ENCODE measurements at places on chromosomes 6 and 20.

DNA sequence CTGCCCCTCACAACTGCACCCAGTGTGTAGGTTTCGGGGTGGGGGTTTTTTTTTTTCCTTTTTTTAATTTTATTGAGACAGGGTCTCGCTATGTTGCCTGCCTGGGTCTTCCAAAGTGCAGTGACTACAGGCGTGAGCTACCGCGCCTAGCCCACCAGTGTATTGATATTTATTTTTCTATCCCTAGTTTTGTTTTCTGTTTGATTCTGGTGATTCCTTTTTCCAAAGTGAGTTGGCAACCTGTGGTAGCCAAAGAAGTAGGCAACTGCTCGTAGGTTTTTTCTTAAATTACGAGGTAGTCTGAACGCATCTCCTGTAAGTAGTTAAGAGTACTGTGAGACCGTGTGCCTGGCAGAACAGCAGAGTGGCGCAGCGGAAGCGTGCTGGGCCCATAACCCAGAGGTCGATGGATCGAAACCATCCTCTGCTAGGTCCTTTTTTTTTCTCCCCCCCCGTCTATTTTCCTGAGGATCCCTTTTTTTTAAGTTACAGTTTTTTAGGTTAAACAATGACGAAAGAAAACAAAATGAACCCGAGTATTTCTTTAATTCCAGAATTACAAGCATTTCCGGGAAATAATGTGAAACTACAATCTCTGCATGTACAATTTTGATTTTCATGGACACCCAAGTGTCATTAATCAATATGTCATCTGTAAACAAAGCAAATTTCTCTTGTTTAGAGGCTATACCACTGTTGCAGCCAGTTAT lies 78.7 kb upstream of the BTN3A2 start:
- peak; percentile 18 for DNase-seq

GRCh38 chr6:126110512-126111270 lies 124.4 kb downstream of the TRMT11 start:
- DNase-seq: no peak

GRCh38 chr20:49149281-49150045 lies 38.7 kb downstream of the STAU1 start:
- DNase-seq: no peak

GRCh38 chr20:7879883-7880282 lies 60.4 kb downstream of the HAO1 start:
- DNase-seq: no peak

DNA sequence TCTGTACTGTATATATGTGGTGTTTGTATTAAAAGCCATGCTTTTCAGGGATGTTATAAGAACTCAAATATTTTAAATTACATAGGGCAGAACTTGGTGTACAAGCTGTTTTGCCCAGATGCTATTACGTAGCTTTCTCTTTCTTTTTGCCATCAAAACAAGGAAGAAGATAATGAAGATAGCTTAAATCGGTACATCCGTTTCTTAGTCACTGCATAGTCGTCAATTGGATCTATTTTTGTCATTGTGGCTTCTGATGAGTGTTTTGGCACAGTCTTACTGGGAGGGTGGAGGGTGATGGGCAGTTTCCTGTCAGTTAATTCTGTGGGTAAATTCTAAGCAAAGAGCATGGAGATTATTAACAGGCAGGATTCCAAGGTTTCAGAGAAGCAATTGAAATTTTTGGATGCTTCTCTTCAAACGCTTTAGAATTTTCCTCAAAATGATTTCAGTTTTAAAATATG lies 649.1 kb upstream of the GJE1 start:
- peak; percentile 39 for DNase-seq

- no peak for DNase-seq
Observed at GRCh38 chr6:34057790-34058189, 88.1 kb downstream of the GRM4 start.

DNA sequence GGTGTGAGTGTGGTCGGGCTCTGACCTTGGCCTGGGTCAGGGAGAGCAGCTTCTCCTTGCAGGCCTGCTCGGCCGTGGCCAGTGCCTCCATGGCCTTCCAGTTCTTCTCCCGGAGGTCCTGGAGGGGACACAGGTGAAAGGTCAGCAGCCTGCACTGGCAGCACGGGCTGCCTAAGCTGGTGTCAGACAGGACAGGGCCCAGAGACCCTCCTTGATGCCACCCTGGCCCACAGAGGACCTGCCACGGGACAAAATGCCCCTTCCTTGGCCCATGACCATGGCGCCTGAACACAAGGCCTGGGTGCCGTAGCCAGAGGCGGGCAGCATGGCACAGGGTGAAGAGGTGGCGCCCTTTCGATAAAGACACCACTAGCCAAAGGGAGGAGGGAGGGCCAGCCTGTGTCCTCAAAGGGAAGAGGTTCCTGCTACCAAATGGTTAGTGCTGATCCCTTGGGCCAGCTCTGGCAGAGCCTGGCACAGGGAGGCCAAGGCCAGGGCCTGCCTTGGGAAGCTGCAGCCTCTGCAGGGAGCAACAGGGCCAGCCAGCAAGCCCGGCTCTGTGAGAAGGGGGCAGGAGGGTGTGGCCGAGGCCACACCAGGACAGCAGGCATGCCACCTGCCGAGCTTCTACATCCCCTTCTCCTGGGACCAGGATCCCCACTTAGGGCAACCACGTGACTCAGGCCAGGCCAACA lies 54.8 kb downstream of the DSTN start:
- peak; percentile 82 for DNase-seq

DNA sequence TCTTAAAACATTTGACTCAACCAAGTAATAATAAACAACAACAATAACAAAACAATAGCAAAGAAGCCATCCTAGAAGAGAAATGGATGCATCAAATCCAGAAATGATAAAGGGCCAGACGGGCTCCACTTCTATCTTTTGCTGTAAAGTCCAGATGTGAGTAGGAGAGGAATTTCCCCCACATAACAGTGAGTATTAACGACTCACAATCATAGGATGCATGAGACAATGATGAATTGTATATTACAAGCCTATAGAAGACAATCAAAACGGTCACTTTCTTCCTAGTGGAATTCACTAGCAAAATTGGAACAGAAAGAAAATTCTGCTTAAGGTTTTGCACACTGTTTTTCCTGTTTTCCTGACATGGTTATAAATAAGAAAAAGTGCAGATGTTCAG lies 97.0 kb upstream of the PREP start:
- no peak for DNase-seq

GRCh38 chr6:148878683-148879082 lies 131.9 kb downstream of the UST start:
- DNase-seq: peak; percentile 50

GRCh38 chr6:94769197-94769596 lies 808.1 kb upstream of the MANEA start:
- DNase-seq: no peak

DNA sequence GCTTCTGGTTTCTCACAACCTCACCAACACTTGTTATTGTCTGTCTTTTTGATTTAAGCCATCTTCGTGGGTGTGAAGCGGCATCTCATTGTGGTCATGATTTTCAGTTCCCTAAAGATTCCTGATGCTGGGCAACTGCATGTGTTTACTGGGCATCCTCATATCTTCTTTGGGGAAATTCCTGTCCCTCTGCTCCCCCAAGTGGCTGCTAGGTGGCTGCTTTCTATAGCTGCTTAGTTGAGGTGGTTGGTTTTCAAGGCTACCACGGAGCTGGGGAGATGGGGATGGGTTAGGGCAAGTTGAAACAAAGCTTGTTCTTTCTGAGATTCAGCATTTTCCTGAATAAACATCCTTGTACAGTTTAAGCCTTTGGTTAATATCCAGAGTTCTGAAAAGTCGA lies 403.9 kb upstream of the SULF2 start:
- DNase-seq: no peak

DNA sequence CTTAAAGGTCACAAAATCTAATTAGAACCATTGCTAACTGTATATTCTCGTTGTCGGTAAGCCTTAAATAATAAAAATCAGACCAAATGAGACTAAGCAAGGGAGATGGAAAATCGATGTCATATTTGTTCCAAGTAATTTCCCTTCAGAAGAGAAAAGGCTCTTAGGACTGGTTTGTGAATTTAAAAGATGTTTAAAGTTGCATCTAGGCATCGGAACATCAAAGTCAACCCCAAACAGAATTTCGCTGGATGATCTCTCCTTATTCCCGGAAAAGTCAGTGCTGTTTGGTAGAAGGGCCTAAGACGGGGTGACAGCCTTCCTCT lies 63.8 kb downstream of the NPEPL1 start:
- DNase-seq: no peak

DNA sequence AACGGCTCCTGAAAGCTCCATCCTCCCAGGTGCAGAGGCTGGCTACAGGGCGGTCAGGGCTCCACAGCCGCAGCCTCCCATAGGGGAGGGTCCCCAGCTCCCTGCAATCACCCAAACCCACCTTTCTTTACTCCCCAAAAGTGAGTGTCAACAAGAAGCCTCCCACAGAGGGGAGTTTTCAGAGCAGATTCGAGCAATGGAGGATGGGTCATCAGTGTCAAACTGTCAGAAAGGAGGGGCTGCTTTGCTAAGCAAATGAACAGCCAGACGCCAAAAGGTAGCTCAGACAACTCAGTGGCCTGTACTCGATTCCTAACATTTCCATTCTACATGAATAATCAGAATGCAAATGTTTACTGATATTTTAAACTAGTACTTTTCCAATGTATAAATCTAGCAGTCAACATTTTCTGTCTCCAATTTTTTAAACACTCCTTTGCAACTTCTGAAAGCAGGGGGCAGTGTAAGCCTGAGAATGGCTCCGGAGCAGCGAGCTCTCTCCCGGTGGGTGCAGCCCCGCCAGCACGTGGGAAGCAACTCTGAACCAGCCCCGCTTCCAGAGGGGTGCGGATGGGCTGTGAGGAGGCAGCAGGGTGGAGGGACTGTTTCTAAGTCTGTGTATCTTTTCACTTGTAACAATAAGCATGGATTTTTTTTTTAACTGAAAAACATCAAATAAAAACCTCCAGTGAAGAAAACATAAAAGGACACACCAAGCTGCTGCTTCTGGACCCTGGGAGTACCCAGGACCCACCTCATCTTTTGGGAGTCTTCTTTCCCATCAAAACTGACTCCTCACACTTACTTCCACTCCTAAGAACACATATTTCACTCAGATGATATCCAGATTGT lies 54.9 kb downstream of the TAF4 start:
- peak; percentile 98 for DNase-seq

GRCh38 chr6:12886961-12887775 lies 170.6 kb downstream of the PHACTR1 start:
- DNase-seq: no peak

DNA sequence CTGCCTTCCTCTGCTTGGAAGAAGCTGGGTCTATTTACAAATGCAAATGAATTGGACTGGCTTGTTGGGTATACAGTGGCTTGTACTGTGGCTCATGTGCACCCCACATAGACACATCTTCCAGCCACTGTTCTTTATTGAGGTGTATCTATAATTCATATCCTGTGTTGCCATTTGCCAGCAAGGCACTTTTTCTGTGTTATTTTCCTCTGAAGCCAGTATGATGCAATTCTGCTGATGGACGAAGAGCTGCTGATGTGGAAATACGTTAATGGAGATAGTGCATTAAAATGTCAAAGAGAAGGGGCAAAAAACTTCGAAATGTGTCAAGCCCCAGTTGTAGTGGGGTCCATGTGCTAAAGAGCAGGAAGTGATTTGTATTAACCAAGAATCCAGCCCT lies 167.5 kb downstream of the TMEM242 start:
- no peak for DNase-seq

GRCh38 chr6:14502551-14502950 lies 385.0 kb downstream of the CD83 start:
- DNase-seq: no peak

GRCh38 chr6:141394565-141395051 lies 738.1 kb upstream of the GJE1 start:
- no peak for DNase-seq

GRCh38 chr6:74597266-74597665 lies 608.6 kb downstream of the COL12A1 start:
- peak; percentile 84 for DNase-seq

GRCh38 chr20:32244959-32245358 lies 32.5 kb upstream of the KIF3B start:
- no peak for DNase-seq

GRCh38 chr6:162889303-162889702 lies 161.5 kb downstream of the PACRG start:
- DNase-seq: no peak

DNA sequence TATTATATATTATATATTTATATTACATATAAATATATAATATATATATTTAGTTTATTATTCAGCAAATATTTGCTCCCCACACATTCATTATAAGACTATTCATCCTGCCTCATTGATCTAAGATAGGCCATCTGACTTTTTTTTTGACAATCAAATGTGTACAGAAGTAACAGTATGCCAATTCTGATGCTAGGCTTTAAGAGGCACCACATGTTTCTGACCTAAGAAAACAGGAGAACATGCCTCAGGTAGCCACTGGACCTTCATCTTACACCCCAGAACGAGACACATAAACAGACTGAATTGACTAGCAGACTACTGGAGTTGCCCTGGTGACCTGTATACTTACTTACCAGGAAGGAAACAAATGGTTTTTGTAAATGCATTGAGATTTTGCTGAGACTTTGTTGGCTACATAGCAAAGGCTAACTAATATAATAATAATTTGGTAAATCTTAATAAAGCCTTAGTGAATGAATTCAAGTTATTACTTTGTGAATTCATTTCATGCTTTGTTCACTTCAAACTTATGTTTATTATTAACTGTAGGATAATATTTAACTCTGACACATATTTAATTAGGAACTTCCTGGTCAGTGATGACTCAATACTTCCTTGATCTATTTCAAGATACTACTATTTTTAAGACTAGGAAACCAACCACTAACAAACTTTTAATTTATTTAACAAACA lies 13.4 kb upstream of the MYO6 start:
- peak; percentile 47 for DNase-seq

DNA sequence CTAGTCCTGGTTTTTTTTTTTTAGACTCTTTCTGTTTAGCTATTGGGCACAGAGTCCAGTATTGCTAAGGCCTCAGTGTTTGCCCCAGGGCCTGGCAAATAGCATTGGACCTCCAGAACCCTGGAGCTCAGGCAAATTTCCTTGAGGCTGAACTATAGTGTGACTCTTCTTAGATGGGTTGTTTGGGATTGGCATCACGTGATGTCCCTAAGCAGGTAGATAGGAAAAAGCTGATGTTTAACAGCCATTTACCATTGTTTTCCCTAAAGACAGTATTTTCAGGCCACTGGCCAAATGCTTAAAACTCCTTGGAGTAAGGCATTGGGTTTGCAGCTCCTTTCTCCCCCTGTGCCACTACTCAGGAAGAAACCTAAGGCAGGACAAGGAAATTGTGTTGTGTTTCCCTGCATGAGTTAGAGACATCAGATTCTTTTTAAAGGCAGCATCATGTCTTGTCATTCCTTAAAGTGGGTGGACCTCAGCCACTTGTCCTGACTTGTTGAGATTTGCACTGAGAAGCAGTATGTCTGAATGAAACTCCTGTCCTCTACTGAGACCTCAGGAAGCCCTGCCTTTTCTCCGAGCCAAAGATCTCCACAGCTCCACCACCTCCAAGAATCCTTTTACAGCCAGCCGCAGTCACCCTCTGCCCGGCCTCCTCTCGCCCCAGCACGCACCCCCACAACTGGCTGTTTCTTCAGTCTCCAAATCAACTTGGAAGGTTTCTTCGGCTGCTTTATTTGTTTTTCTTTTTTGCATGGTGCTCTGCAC lies 46.2 kb upstream of the RNF144B start:
- no peak for DNase-seq
